ENCODE measurements at places on chromosomes 3 and 15.
A peak's percentile ranks its signal among the peaks of the same experiment; 100 is the strongest.

GRCh38 chr15:72312605-72313447 lies 7.1 kb downstream of the CELF6 start:
- ATAC-seq, result peak; percentile 90

GRCh38 chr3:107024551-107025026 lies 352.6 kb upstream of the CCDC54 start:
- no peak for ATAC-seq

DNA sequence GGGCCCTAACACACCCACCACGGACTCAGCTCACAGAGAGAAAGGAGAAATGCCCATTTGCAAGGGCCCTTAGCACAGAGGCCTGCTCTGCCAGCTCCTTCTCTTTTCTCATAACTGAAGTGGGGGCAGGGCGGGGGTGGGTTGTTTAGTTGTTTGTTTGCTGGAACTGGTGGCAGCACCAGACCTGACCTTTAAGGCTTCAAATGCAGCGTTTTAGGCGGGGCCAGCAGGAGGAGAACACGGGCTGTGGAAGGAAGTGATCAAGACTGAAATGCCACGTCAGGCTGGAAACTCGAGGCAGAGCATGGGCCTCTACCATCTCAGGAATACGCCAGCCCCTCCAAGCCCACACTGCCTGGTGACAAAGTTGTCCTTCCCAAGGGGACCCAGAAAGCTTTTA lies 9.3 kb downstream of the CACNA2D2 start:
- peak; percentile 22 for ATAC-seq

DNA sequence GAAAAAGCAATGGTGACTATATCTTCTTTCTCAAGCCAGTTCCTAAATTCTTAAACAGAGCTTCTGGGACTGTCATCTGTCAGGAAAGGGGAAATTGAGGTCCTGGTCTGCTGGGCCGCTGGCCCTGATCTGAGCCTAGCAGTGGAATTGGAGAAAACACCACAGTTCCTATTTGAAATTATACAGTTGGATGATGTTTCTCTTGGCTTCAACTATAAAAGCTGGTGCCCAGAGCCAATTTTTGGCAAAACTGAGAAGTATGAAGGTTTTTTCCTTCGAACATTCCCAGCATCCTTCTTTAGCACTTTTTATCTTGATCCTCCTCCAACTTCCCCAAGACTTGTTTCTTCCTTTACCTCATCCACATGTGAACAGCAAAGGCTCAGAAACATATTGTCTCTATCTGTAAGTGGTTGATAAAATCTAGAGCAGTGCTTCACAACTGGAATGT lies 83.9 kb downstream of the CD47 start:
- ATAC-seq, result no peak

DNA sequence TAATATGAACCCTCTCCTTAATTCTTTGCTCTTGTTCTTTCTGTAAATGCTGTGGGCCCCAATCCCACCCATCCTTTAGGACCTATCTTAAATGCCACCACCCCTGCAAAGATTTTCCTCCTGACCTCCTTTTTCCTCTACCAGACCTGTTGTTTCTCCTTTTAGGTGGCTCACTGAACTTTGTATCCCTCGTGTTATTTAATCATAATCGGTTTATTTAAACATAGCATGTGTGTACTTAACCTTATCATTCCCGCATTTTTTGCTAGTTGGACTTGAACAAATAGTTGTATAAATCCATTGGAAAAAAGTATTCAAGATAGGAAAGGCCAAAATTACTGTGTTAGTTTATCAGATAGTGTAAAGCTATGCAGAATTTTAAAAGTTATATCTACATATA lies 988 bp upstream of the NFKBIZ start:
- no peak for ATAC-seq

DNA sequence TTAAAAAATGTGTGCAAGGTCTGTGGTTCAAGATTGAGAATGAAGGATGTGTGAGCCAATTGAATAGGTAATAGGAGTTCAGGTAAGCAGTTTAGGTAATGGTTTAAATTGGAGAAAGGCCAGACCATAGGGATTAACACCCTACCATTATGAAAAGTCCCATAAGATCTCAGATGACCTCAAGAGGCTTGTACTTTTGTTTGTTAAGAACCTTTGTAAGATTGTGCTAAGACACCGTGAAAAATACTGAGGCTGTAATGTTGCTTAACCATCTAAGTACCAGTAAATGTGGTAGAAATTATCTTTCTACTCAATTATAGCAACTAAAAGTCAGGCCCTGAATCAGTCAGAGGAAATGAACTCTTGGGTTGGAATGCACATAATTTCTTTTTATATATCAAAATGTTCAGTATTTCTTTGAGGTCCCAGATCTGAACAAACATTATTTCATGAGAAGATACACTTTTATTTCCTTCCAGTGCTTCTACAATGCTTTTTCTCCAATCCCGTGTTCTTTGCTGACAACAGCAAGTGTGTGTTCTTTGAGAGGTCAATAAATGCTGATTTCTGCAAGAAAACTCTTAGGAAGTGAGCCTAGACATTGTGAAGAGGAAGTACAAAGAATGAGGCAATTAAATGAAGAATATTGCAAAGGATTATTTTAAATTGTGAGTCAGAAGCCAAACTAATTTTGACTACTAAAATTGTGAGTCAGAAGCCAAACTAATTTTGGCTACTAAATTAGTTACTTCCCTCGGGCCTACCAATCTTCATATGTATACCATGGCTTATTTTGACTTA lies 66.4 kb downstream of the TCF12 start:
- peak; percentile 37 for ATAC-seq

GRCh38 chr3:71045917-71046282 lies 537.6 kb downstream of the FOXP1 start:
- ATAC-seq, result peak; percentile 31
